Thoracic aorta endothelial cell (primary cell): ENCODE measurements at places on chromosomes 4 and X. TPM values are rescaled to one million over a fixed set of nuclear protein-coding genes. Genes with fewer than 3 reads are reported as not detected.

Gene CSAG1
- total RNA-seq: not detected in 2 replicates

Gene SLC10A6
- total RNA-seq: 0.40 TPM in 1 of 2 replicates, not detected in the other

Gene PHEX
- 1.1 and 2.3 TPM in 2 replicates for total RNA-seq

Gene FAM50A
- total RNA-seq: 30.4 and 43.2 TPM in 2 replicates

Gene MUC7
- not detected in 2 replicates for total RNA-seq

Gene ETDA
- not detected in 2 replicates for total RNA-seq

Gene BOD1L1
- total RNA-seq: 40.1 and 43.0 TPM in 2 replicates

Gene ADH1B
- 0.14 TPM in 1 of 2 replicates, not detected in the other for total RNA-seq

Gene TRIM61
- total RNA-seq: 0.14 TPM in 1 of 2 replicates, not detected in the other

Gene TEX13A
- total RNA-seq: not detected in 2 replicates

Gene GABRQ
- not detected in 2 replicates for total RNA-seq

Gene ZNF732
- total RNA-seq: 1.6 and 3.2 TPM in 2 replicates

Gene TLR2
- total RNA-seq: under 0.01 and 0.14 TPM in 2 replicates

Gene SSX4B
- total RNA-seq: not detected in 2 replicates
